ENCODE measurements at places on chromosomes 12 and 14.

GRCh38 chr12:132604151-132604618, 6.2 kb downstream of the LRCOL1 start:
- no peak for DNase-seq

GRCh38 chr12:57848208-57848607, 1.7 kb upstream of the CTDSP2 start:
- DNase-seq, result no peak

DNA sequence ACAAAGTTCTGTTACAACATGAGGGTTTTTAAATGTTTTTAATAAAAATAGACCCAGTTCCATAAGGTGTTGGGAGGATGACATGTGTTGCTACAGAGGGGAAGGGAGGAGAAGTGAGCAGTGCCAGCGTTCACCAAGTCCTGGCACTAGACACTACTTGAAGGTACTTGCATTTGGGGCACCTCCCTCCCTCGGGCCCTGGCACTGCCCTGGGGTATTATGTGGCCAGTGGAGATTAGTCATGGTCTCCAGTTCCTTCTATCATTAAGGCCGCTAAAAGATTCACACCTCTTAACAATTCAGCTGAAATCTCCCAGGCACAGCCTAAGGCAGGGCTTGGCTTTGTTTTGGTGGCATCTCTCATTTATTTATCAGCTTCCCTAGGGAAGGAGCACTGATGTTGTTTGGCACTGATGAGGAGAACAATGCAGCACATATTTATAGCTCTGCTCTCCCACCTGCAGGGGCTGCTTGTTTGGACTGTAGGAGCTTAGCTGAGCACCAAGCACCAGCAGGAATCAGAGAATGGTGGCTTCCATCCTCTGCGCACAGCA, 155.5 kb upstream of the NTF3 start:
- DNase-seq, result no peak

DNA sequence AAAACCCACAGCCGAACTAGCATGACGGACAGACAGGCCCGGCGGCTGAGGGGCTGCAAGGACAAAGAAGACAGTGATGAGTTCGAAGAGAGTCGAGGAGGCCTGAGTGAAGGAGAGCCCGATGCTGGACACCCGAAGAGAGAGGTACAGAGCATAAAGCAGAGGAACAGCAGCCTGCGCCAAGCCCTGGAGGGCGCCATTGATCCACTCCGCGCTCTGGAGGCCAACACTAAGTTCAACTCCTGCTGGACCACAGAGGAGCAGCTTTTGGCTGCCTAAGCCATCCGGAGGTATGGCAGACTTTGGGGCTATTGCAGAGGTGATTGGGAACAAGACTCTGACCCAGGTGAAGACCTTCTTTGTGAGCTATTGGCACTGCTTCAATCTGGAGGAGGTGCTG, 7.8 kb upstream of the PLXNC1 start:
- DNase-seq, result peak; percentile 45

DNA sequence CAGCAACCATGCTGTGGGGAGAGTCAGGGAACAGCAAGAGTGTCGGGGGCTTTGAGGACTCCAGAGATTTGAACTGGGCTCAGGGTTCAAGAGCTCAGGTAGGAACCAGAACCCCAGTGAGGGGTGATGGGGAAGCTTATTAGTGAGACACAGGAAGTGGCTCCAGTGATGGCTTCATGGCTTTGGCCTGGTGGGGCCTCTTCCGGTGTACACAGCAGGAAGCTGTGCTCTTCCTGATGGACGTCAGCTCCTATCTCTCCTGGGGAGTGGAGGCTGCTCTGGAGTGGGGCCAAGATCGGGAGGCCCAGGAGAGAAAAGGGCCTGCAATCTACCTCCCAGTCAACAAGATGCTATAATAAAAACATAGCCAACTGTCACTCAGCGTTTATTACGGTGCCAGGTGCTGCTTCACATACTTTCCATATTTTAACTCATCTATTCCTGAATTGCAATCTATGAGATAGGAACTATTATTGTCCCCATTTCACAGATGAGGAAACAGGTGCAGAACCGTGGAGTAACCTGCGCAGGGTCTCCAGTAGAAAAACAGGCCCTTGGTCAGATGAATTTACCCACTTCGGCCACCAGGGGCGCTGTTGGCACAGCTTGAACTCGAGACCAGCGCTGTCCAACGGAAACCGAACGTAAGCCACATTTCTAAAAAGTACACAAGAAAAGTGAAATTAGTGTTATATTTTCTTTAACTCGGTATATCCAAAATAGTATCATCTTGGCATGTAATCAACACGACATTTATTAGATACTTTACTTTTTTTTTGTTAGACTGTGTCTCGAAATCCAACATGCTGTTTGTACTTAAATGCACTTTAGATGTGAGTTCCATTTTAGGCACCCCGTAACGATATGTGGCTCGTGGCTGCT, 63.6 kb upstream of the DLK1 start:
- peak; percentile 62 for DNase-seq

GRCh38 chr12:30753233-30753632, 1.5 kb downstream of the CAPRIN2 start:
- DNase-seq, result peak; percentile 23

- no peak for DNase-seq
Observed at GRCh38 chr14:76776428-76777251, 15.4 kb downstream of the VASH1 start.

DNA sequence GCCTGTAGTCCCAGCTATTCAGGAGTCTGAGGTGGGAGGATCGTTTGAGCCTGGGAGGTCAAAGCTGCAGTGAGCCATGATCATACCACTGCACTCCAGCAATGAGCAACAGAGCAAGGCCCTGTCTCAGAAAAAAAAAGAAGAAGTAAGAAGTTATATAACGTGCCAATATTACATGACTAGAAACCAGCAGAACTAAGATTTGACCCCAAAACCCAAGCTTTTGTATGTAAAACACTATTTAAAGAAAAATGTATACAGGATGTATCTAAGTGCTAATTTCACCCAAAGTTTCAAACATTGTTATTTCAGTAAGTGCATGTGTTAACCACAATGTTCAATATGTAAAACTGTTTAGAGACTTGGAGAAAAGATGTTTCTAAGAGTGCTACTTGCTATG, 94.7 kb downstream of the SLC5A8 start:
- DNase-seq, result no peak

- DNase-seq, result no peak
Observed at GRCh38 chr12:26274441-26275312, 79.3 kb downstream of the SSPN start.

- no peak for DNase-seq
Observed at GRCh38 chr12:117850048-117850447, 118.7 kb downstream of the KSR2 start.

- DNase-seq, result peak; percentile 23
Observed at GRCh38 chr14:100025111-100025510, 40.1 kb upstream of the EVL start.

GRCh38 chr12:64428956-64429355, 23.0 kb upstream of the TBK1 start:
- no peak for DNase-seq

DNA sequence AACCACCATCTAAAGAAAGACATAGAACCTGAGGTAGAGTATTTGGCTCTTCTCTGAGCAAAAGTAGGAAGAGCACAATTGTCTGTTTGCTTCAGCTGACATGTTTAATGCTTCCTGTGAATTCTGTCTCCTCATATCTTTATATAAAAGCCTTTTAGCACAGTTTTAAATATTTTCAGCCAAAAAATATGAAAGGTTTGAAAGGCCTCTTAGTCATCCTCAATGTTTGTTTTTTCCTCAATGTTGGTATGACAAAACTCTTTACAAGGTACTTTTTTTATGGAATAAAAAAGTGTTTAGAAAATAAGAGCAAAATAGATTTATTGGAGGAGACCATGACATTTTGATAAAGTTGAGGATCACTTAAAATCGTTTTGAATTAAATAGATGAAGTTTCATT, 360.9 kb downstream of the NAV3 start:
- no peak for DNase-seq

GRCh38 chr12:25054076-25054782, 105.3 kb upstream of the BCAT1 start:
- DNase-seq, result no peak

DNA sequence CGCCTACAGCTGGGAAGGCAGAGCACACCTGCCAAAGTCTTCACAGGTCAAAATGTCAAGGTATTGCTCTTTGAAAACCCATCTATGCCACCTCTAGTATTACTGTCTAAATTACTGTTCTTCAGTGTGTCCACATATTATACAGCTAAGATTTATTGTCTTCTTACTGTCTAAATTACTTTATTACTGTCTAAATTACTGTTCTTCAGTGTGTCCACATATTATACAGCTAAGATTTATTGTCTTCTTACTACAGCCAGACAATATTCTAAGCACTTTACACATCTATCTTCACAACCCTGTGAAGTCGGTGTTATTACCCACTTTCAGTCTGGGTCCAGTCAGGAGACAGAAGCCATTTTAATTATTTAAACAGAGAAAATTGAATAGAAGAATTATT, 173.9 kb downstream of the MYRFL start:
- no peak for DNase-seq

- DNase-seq, result no peak
Observed at GRCh38 chr12:69475237-69475975, 5.2 kb downstream of the FRS2 start.

DNA sequence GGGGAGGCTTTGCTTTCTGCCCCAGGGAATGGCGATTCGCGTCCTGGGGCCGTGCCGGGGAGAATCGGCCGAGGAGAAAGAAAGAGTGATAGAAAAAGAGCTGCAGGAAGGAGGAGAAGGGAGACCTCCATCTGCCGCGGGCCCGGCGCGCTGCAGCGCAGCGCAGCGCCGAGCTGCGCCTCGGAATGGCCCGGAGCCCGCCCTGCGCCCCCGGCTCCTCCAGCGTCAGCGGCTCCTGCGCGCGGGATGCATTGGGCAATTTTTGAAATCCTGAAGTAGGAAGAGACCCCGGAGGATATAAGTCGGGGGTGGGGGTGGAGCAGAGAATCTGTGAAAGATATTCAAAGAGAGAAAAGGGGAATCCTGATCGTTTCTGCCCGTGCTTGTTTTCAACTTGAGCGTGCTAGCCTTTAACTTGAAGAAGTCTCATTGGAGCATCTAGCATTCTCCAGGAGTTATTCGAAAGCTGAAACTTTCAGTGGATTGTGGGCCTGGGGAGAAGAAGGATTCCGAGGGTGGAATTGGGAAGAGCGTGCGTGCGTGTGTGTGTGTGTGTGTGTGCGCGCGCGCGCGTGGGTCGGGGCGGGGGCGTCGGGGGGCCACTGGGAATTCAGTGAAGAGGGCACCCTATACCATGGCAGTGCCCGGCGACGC, 441 bp downstream of the PDE3A start:
- no peak for DNase-seq

DNA sequence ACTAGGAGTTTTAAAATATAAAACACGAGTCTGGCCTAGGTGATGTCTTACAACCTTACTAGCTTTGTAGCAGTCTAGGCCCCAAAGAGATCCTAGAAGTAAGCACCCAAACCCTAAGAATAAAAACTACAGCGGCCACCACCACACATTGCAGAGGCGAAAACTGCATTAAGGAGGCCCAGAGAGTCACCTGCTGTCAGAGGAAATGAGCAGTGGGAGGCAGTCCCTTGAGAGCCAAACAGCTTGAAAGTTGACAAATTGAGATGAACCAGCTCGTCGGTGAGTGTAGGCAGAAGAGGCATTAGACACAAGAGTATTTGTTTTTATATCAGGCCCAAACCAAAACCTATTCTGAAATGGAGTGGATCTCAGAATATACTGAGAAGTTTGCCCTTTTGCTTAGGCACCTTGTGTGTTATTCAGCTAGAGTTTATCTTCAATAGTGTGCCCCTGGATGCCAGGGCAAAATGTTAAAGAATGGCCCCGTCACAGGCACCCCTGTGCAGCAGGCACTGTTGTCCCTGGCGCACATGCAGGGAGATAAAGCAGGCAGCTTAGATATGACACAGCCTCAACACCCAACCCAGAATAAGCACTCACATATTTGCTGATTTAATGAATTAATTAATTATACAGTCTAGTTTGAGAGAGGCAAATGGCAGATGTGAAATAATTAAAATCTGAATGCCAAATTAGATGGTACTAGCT, 56.7 kb downstream of the TTC7B start:
- DNase-seq, result no peak

DNA sequence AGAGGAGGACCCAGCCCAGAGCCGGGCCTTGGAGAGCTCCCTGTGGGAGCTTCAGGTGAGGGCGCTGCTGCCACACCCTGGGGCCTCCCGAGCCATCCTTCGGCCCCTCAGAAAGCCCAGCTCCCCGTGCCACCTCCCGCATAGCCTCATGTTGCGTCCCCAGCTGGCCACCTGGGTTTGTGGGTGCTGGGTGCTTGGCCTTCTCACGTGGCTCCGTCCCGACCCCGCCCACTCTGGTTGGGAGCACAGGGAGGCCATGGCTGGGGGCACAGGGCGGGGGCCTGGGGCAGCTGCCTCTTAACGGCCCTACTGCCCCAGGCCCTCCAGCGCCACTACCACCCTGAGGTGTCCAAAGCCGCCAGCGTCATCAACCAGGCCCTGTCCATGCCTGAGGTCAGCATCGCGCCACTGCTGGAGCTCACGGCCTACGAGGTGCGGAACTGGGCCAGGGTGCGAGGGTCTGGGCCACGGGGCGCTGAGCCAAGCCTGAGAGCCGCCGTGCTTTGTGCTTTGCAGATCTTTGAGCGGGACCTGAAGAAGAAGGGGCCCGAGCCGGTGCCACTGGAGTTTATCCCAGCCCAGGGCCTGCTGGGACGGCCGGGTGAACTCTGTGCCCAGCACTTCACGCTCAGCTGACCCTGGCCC, 7.6 kb downstream of the NOC4L start:
- no peak for DNase-seq

- DNase-seq, result no peak
Observed at GRCh38 chr12:29314416-29314815, 66.6 kb downstream of the ERGIC2 start.

DNA sequence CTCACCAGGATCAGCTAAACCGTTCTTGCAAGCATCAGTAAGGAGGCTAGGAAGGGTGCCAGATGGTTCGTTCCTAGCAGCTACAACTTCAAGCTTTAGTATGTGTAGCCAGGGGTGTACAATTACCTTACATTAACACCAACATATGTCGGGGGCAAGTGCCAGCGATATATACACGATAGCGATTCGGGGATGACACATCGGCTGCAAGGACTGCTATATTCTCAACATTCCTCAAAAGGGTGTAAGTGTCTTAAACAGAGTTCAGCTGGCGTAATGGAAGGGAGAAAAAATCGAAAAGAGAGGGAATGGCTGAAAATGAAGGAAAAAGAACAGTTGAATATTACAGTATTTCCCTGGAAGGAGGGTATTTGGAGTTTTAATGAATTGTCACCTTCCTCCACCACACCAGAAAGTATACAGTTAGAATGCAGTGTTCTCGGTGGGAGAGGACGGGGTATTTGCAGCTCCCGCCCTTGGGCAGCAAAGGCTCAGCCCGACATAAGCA, 545 bp downstream of the LIMA1 start:
- DNase-seq, result no peak

- DNase-seq, result no peak
Observed at GRCh38 chr14:52071675-52072074, 2.8 kb upstream of the NID2 start.

Measured in activated T-cell treated with anti-CD3 and anti-CD28 coated beads, Interleukin-2, amount 50 U/mL, for 1 hour (primary cell).